Regular cardiac myocyte (primary cell): ENCODE measurements at places on chromosomes 7 and 10. TPM values are rescaled to one million over a fixed set of nuclear protein-coding genes. Genes with fewer than 3 reads are reported as not detected.

Gene NACAD
- 0.38 and 0.56 TPM in 2 replicates for total RNA-seq

Gene FAM25G
- not detected in 2 replicates for total RNA-seq

Gene GHRHR
- total RNA-seq, result not detected in 2 replicates

Gene HOXA4
- total RNA-seq, result not detected in 2 replicates

Gene TMEM140
- 5.0 and 18.6 TPM in 2 replicates for total RNA-seq

Gene CDNF
- 1.1 and 1.2 TPM in 2 replicates for total RNA-seq

Gene TET1
- total RNA-seq, result 1.7 and 4.2 TPM in 2 replicates

Gene SPAM1
- not detected in 2 replicates for total RNA-seq

Gene SAMD8
- total RNA-seq, result 33.5 and 54.4 TPM in 2 replicates

Gene PODXL
- total RNA-seq, result 2.0 and 29.1 TPM in 2 replicates
